NCI-H1092 (cell line): ENCODE measurements at places on chromosomes 3 and 15.

GRCh38 chr15:31013863-31014607, 22.6 kb upstream of the MTMR10 start:
- no peak for DNase-seq

- DNase-seq: no peak
These were observed 34.6 kb upstream of the PLOD2 start for GRCh38 chr3:146195605-146196004.

DNA sequence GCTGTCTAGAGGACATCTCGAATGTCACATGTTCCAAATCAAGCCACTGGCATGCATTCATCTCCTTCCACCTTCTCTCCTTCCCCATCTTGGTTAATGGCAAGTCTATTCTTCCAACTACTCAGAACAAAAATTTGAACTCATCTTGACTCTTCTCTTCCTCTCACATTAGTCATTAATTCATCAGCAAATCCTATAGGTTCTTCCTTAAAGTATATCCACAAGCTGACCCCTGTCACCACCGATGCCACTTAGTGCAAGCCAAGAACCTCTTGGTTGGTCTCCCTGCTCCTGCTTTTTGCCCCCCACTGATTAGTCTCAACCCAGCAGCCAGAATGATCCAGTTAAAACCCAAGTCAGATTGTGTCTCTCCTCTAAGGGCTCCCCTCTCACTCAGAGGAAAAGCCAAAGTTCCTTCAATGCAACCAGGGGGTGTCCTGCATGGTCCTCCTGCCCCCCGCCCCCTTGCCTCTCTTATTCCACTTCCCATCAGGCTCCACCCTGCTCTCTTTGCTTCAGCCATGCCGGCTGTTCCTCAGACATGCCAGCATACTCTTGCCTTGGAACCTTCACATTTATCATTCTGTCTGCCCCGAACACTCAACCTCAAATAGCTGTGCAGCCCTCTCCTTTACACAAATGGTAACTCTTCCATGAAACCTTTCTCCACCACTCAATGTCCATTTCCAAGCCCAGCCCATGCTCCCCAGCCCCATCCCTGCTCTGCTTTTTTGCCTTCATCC, 1.0 kb upstream of the GALNT15 start:
- DNase-seq: no peak

DNA sequence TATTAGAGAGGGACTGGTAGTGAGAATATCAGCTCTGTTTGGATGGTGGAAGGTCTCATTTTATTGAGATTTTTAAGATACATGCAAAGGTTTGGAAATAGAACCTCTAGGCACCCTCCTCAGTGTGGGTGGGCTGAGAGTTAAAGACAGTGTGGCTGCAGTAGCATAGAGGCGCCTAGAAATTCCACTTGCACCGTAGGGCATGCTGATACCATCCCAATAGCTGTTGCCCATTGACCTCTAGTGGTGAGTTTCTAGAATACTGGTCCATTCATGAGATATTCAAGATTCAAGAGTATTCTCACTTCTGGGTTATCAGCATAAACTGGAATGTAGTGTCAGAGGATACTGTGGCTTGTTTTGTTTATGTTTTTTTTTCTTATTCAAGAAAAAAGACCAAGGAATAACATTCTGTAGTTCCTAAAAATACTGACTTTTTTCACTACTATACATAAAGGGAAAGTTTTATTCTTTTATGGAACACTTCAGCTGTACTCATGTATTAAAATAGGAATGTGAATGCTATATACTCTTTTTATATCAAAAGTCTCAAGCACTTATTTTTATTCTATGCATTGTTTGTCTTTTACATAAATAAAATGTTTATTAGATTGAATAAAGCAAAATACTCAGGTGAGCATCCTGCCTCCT, 87.2 kb downstream of the TGFBR2 start:
- DNase-seq: peak; percentile 15

DNA sequence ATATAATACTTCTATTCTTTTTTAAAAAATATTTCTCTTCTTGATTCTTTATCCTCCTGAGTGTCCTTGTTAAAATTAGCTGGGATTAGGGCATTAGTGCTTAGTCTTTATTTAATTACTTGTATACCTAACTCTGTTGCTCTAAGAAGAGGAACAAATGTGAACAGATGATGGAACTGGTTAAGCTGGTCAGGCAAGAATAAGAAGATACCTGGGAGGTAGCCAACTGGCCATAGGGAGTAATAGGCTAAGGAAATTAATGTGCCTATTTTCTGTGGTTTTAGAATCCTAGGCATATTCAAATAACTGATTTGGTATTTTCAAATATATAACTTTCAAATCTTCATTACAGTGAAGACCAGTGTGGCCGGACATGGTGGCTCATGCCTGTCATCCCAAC, 54.4 kb downstream of the EIF3J start:
- DNase-seq: no peak

GRCh38 chr3:190697901-190698300, 164.6 kb downstream of the GMNC start:
- no peak for DNase-seq

- no peak for DNase-seq
These were observed 5.7 kb downstream of the NMNAT3 start for GRCh38 chr3:139671863-139672646.

- no peak for DNase-seq
These were observed 1318.2 kb downstream of the ZPLD1 start for GRCh38 chr3:103752986-103753385.

DNA sequence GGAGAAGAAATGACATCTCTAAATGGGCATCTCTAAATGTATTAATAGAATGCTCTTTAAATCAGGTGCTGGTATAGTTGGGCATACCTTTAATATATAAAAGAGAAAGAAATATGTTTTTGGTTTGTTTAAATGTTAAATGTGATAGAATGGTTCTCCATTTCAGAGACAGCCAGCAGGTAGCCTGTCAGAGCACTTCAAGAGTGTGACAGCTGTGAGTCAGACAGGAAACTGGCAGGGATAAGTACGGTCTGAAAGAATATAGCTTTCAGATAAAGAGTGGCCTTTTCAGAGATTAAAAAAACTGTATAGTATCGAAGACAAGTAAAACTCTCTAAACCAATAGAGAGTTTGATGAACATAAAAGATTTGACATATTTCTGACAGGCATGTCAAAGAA, 654.1 kb downstream of the IGSF11 start:
- no peak for DNase-seq

DNA sequence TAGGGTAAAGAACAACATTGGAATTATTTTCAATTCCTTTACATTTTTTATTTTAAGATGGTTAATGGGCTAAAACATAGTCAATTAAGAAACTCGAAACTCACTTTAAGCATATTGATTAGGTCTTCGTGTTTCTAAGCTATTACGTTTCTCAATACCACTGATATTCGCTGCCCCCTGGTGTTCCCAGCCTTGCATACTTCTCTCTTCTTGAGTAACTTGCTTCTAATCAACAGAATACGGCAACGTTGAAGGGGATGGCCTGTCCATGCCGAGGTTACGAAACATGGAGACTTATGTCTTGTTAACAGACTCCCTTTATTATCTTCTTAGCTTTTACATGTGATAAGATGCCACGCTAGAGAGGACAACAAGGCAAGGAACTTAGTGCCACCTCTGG, 43.6 kb downstream of the ROBO1 start:
- DNase-seq: peak; percentile 9

DNA sequence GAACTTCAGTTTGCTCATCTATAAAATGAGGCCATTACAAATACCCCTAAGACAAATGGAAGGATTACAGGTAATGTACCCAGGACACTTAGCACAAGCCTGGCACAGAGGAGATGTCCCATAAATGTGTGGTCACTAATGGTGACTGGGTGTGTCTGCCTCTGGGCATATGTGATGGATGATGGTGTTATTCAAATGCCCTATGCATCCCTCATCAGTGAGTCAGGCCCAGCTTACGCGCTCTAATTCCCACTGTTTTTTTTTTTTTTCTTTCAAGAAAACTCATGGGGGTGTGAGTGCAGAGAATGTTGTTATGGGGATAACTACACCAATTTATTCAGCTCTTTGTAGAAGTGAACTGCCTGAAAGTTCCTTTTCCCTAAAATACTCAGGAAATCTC, 23.6 kb upstream of the KIF23 start:
- no peak for DNase-seq

DNA sequence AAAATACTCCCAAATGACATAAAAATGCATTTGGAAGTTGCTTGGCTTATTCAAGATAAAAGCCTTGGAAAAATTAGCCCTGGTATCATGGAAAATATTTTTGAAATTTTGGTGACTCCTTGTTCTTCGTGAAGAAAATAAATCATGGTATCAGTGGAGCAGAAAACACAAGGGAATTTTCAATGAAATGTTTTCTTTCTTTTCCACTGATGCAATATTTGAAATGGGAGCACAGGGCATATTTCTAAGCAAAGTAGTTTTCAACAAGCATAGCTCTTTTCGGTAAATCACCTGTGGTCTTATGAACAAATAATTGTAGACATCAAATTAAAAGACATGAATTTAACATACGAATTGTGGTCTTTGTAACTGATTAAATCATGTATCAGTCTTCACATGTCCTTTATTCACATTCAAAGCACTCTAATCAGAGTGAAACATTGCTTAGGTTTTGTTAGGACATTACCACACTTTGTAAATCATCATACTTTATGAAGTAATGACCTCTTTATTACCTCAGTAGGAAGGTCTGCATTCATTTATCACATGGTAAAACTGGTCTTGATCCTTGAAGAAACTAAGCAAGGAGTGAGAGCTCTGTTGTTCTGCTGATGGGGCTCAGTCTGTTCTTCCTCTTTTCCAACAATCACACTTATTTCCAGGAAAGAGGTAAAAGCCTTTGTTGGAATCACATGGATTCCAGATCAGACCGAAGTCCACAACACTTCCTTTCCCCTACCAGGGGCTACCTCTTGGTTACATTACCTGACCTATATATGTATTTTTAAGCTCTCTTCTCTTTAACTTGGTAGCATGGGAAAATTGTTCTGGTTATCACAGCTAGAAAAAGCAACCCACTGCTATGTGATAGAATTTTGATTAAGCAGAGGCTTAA, 413.5 kb upstream of the THBS1 start:
- DNase-seq: no peak

DNA sequence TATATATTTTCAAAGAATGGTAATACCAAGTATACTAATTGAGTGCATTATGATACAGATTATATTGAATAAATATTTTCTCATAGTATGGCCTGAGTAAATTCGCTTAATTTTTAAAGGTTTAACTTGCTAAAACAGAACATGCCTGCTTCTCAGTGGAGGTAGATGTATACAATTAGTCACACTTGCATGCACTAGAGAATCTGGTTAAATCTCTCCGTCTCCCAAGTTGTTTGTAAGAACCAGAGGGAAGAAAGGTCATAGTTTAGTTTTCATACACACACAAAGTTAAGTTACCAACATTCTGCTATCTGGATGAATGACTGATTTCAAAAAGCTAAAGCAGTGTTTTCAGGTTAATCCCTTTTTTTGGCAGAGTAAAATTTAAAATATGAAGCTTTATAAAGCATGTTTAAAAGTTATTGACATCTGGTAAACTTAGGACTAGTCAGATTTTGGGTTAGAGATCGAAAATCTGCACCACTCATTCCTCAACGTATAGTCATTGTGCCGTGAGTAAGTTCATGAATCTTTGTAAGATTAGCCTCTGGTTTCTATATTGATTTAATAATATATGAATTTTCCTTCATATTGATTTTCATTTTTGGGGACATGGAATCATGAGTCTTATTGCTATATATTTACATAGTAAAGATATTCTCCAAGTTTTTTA, 117.6 kb upstream of the SAMMSON start:
- no peak for DNase-seq

DNA sequence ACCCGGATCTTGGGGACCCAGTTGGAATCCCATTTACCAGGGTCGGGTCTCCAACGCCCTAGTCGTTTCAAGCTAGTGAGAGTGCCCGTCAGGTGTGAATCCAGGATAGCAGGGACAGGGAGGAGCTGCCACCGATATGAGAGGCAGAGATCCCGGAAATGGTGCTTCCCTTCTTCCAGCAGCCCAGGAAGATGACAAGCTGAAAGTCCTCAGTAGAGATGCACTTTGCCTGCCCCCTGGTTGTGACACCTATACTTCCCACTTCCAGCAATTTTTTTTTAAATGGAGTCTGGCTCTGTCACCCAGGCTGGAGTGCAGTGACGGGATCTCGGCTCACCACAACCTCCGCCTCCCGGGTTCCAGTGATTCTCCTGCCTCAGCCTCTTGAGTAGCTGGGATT, 503.0 kb downstream of the NTRK3 start:
- no peak for DNase-seq

- no peak for DNase-seq
These were observed 27.5 kb downstream of the FLNB start for GRCh38 chr3:58035524-58036255.

DNA sequence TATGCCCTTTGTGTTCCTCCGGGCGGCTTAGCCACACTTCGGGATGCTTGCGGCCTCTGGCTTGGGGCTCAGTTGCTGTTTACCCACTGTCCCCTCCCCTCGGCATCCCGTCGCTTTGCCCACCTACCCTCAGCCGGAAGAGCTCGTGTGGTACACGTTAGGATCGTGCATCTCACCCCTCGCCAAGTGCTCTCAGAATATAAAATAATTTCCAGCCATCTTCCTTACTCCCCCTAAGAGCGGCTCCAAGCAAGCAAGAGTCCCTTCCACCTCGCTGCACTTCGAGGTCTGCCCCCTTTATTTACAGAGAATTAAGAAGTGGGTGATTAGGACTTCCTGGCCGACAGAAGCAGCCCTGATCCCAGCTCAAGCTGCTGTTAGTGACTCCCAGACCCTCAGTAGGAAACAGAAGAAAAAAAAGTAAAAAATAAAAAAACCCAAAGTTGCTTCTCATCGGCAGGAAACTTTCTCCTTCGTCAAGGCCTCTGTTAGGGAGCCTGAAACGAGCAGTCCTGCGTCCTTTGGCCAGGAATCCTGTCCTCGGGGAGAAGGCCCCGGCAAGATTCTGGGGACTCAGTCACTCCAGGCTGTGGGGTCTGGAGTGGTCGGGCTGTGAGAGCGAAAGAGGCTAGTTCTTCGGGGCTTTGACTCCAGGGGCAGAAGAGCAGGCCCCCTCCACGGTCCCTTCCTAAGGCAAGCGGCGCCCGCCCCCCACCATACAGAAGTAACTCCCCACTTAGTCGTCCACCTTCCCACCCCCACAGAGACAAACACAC, 3.0 kb downstream of the MEIS2 start:
- no peak for DNase-seq

DNA sequence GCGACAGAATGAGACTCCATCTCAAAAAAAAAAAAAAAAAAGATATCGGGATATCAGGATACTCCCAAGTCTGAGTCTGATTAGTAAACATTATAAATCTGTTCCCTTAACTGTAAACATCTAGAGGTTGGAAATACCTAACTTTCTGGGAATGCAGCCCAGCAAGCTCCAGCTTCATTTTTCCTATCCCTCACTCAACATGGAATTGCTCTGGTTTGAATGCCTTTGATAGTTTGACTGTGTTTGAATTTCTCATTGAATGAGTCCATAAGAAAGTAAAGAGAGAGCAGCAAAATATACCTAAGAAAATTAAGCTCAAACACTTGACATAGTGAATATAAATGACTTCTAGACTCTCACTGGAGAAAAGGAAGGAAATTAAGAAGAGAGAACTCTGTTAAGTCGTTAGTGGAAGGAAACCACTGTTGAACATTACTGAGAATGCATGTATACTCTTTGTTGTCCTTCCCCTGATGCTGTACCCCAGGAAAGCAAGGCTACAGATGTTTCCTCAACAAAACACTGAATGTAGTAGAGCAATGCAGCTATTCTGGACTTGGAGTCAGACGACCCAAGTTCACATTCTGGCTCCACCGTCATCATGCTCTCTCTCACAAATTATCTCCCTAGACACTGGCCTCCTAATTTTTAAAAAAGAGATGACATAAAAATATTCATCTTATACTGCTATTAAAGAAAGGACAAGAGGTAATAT, 62.4 kb downstream of the CD200 start:
- DNase-seq: no peak

- DNase-seq: no peak
These were observed 45.4 kb upstream of the TSC22D2 start for GRCh38 chr3:150362515-150363302.
